Mesendoderm (in vitro differentiated cells): ENCODE measurements at places on chromosomes 3 and 15.

GRCh38 chr3:81938681-81939080, 177.2 kb upstream of the GBE1 start:
- DNase-seq: no peak

DNA sequence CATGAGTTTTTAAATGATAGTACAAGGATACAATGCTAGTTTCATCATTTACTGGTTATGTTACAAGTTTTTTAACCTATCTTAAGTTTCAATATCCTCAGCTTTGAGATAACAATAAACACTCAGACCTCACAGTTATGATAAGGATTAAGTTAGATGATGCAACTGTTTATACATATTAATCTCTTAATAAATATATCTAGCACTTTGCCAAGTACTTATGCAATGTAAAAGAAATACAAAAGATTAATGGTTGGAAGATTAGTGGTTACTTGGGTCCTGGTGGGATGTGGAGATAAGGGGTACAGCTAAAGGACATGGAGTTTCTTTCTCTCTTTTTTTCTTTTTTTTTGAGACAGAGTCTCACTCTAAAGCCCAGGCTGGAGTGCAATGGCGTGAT, 12.0 kb downstream of the SPPL2A start:
- DNase-seq: no peak

DNA sequence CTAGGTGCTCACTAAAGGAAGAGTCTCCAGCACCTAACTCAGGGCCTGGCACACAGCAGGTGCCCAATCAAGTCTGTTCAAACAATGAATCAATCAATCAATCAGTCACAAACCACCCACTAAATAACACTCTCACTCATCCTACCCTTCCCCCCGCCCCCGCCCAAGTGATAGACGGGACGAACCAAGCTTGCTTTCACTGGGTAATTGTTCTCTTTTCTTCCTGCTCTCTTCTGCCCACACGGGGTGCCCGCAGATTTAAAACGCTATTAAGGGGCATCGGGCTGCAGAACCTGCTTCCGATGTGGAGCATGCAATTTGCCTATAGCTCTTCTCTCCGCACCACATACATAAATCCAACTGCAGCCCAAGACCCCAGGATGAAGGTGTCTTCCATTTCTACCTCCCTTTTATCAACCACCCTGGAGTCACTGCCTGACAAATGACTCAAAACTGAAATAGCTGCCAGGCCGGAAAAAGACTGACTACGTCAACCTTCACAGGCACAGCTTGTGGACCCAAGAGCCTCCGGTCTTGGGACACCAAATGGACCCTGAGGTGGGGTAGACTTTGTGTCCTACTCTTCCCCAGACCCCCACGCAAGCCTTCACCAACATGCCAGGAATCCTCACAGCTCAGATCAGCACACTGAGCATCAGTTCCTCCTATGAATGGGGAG, 1.7 kb downstream of the KLHL25 start:
- no peak for DNase-seq

- no peak for DNase-seq
Observed at GRCh38 chr3:144556392-144556791, 584.8 kb downstream of the DIPK2A start.

DNA sequence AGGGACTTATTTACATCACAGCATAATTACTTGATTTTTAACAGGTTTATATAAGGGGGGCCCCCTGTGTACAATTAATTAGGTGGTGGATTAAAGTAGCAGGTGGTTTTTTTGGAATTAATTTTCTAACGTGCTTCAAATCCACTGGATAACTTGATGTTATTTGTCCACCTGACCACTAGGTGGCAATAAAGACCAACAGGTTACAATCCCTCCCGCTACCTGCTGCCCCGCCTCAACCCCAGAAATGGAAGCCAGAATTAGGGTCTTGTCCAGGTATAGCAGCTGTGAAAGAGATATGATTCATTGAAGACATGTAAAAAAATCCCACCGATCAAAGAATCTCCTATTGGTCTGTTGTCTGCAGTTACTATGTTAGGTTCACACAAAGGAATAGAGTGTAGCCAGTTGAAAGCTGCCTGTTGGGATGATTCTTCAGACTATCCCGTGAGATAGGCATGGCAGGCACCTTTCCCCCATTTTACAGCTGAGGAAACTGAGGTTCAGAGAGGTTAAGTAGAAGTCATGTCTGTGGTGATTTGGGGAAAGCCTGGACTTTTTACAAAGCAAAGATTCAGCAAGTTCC, 44.0 kb downstream of the MFSD1 start:
- peak; percentile 47 for DNase-seq

- DNase-seq: no peak
Observed at GRCh38 chr3:48997102-48997635, 7.1 kb downstream of the P4HTM start.
